Right cardiac atrium (tissue), 5 donors: ENCODE measurements at places on chromosomes 12 and 14. TPM values are rescaled to one million over a fixed set of nuclear protein-coding genes. Genes with fewer than 3 reads are reported as not detected.

Gene RAB2B
- total RNA-seq = 24.2 TPM

DNA sequence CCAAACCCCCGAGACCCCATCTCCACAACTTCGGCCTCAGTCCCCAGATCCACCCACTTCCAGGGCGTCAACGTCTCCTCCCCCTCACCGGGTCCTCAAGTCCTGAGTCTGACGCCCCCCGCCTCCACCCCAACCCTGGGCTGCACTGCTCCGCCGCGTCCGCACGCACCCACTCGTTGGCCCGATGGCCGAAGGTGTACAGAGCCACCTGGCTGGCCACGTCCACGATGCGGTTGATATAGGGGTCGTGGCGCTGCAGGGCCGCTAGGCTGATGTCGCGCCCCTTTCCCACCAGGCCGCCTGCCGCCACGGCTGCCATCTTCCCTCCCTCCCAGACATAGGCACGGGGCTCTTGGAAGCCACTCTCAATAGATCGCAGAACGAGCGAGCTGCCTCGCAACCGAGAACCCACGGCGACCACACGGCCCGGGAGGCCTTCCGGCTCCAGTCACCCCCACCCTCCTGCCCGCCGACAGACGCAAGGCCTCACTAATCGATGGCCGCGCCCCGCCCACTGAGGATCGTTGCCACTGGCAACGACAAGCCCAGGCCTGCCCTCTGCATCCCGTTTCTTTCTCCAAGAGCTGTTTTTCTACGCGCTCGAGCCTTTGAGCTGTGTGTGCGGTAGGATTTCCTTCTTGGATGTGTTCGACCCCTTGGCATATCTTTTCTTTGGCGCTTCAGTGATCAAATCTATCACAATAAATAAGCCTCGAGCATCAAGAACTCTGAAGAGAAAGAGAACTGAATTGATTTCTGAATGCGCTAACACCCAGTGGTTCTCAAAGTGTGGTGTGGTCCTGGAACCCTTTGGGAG is at the start of gene DCP1B:
TSS of gene DCP1B (minus strand) at position 345 of the 817 bp plus-strand sequence. CDS start at position 319, 26 bp downstream.
- DNase-seq = peak; percentile 99

DNA sequence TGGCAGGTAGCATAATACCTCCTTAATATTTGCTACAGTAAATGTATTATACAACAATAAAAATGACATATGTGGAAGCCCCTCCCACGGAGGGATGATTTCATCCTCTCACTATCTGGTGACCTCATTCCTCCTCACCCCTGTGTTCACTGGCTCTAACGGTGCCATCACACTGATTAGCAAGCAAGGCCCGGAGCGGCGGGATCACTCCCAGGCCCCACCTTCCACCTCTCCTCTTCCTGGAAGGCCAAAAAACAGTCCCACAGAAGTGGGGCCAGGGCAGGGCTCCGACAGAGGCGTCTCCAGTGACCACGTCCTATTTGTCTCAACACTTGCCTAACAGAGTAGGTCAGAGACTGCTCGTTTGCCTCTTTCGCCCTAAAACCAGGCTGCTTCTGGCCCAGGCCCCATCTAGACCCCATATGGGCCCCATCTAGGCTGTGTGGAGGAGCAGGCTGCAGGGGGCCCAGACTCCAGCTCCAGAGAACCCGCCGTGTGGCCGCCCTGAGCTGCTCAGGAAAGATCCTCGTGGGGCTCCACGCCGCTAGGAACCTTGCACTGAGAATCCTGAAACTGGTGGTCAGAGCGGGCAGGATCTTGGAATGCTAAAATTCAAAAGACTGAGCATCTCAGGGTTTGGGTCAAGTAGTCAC is 3.7 kb downstream of the SELPLG start:
- DNase-seq = peak; percentile 59

- DNase-seq = no peak
These were observed 109.0 kb upstream of the AMIGO2 start for GRCh38 chr12:47188576-47189441.

Gene ATG2B
- 13.9 TPM for total RNA-seq

GRCh38 chr12:130362060-130362459 is 24.4 kb downstream of the PIWIL1 start:
- DNase-seq = no peak

Gene DCN
- total RNA-seq = 1,441 TPM

Gene ASB2
- 141 TPM for total RNA-seq

- no peak for DNase-seq
These were observed 337.2 kb downstream of the RPS29 start for GRCh38 chr14:49249022-49249421.

Gene KRT72
- not detected for total RNA-seq

DNA sequence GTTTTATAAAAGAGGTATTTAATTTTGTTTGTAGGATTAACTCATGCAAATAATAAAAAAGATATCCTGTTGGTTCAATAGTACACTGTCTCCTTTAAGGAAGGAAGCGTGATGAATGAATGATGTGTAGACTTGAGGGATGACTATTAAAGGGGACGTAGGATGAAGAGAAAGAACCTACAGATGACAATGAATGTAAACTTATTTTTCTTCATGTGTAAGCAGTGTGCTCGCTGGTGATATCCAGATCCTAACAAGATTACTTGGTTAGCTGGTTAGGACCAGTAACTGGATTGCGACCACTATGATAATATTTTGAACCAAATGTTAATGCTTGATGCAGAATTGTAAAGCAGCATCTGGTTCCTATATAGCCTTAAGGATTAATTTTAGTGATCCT is 2.6 kb downstream of the ARF6 start:
- no peak for DNase-seq

- no peak for DNase-seq
These were observed 793.3 kb downstream of the DIO2 start for GRCh38 chr14:79417961-79418360.

DNA sequence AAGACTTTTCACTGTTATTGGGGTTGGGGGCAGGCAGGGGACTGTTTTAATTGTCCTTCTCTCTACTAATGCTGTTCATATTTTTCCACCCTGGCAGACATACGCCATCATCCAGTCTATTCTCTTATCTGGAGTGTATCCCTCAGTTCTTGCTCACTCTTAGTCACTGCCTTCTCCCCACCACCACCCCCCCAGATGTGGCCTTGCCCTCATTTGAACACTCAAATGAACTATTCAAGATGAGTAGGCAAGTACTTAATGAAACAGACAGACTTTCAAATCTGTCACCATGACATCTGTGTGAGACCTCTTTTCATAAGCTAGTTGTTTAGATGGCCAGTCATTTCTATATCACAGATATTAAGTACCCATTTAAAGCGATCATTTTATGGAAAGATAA is 10.1 kb downstream of the NUDT4 start:
- DNase-seq = no peak

GRCh38 chr14:105139831-105140239 is 28.7 kb downstream of the JAG2 start:
- no peak for DNase-seq

GRCh38 chr12:54251667-54252284 is 28.1 kb downstream of the CBX5 start:
- no peak for DNase-seq

DNA sequence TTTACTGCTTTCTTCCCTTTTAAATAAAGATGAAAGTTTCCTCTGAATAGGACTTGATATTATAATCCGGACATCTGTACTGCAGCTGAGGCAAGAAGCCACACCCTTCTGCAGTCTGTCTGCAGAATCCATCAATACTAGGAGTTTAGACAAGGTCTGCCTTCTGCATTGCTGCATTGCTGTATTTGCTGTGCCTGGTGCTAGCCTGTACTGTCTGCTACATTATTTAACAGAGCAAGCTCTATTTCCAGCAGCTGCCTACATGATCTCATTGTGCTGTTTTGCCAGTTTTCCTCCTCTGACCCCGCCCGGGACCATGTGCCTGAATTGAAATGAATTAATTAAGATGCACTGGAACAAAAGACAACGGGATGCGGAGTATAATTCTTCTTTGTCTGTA is 1.7 kb downstream of the TUBA1A start:
- DNase-seq = peak; percentile 44

DNA sequence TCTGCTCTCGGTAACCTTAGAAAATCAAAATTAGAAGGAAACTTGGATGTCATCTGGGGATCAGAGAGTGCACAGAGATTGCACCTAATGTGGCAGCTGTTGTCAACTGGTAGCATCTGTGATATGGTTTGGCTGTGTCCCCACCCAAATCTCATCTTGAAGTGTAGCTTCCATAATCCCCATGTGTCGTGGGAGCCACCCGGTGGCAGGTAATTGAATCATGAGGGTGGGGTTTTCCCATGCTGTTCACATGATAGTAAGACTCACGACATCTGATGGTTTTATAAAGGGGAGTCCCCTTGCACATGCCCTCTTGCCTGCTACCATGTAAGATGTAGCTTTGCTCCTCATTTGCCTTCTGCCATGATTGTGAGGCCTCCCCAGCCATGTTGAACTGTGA is 127.7 kb upstream of the SRRM4 start:
- no peak for DNase-seq

GRCh38 chr12:124340080-124340900 is 45.4 kb downstream of the RFLNA start:
- DNase-seq = no peak

GRCh38 chr12:104736307-104736706 is 221.8 kb downstream of the SLC41A2 start:
- peak; percentile 68 for DNase-seq

DNA sequence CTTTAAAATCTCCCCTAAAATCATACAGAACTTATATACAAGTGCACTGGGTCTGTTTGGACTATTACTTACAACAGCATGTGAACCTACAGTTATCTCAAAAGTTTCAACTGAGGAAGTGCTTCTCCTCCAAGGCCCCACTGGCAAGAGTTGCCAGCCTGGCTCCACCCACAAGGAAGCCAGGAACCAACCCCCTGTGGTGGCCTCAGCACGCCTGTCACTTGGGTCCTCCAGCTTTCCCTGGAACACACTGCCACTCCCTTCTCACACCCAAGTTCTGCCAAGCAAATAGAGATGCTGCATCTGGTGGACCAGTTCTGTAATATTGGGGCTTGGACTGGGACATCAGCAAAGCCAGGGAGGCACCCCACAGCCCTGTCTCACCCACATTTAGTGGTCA is 115.4 kb downstream of the GCH1 start:
- DNase-seq = no peak

GRCh38 chr14:66782853-66783252 is 274.9 kb downstream of the GPHN start:
- no peak for DNase-seq

Gene NPFF
- not detected for total RNA-seq

- peak; percentile 25 for DNase-seq
These were observed 31.0 kb upstream of the GALNT9 start for GRCh38 chr12:132360410-132360809.

- DNase-seq = no peak
These were observed 6.9 kb downstream of the TMBIM6 start for GRCh38 chr12:49748306-49748705.

GRCh38 chr12:76156726-76157125 is 72.2 kb upstream of the NAP1L1 start:
- no peak for DNase-seq

- DNase-seq = no peak
These were observed 416.5 kb downstream of the VRK1 start for GRCh38 chr14:97213720-97214119.

- DNase-seq = no peak
These were observed 51.3 kb upstream of the PLBD1 start for GRCh38 chr12:14618983-14619382.

- DNase-seq = no peak
These were observed 50.9 kb upstream of the DIP2B start for GRCh38 chr12:50453872-50454271.

Gene GRIP1
- 14.9 TPM for total RNA-seq

GRCh38 chr14:54446161-54446693 is 5.1 kb upstream of the CNIH1 start:
- no peak for DNase-seq

DNA sequence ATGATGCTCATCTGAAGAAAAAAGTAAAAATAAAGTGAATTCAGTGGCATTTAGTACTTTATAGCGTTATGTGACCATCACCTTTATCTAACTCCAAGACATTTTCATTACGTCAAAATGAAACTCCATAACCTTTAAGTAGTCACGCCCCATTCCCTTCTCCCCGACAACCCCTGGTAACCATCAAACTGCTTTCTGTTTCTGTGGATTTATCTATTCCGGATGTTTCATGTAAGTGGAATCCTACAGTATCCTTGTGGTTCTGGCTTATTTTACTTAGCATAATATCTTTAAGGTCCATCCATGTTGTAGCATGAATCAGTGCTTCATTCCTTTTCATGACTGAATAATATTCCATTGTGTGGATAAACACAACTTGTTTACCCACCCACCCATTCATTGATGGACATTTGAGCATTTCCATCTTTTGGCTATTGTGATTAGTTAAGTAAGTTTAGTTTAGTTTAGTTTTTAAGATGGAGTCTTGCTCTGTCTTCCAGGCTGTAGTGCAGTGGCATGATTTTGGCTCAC is 18.5 kb upstream of the MAP1LC3B2 start:
- no peak for DNase-seq
